ENCODE measurements at places on chromosomes 13 and 19.

- no peak for DNase-seq
Measured at GRCh38 chr19:55712804-55713631, 25.2 kb downstream of the NLRP9 start.

- DNase-seq = no peak
Measured at GRCh38 chr13:106367361-106367971, 168.0 kb downstream of the EFNB2 start.

- no peak for DNase-seq
Measured at GRCh38 chr19:41426116-41426841, 895 bp downstream of the B3GNT8 start.

DNA sequence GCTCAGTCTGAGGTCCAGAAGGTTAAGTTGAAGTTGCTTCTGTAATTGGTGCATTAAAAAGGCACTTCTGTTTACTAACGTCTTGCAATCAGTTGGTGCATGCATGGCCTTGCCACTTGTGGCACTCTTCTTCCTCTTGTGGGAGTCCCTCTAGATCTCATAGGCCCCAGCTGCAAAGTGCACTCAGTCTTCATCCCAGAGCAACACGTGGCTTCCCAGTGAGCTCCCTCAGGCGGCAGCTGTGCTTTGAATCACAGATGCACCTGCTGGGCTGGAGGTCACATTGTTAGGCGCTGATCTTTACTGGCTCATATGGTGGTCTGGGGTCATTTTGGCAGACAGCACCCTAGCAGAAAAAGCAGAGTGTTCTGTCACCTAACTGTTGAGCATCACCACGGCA is 215.7 kb downstream of the ZNF536 start:
- no peak for DNase-seq

Measured in left kidney (tissue), 8 donors.